ENCODE measurements at places on chromosomes 5 and 9. TPM values are rescaled to one million over a fixed set of nuclear protein-coding genes. Genes with fewer than 3 reads are reported as not detected.

DNA sequence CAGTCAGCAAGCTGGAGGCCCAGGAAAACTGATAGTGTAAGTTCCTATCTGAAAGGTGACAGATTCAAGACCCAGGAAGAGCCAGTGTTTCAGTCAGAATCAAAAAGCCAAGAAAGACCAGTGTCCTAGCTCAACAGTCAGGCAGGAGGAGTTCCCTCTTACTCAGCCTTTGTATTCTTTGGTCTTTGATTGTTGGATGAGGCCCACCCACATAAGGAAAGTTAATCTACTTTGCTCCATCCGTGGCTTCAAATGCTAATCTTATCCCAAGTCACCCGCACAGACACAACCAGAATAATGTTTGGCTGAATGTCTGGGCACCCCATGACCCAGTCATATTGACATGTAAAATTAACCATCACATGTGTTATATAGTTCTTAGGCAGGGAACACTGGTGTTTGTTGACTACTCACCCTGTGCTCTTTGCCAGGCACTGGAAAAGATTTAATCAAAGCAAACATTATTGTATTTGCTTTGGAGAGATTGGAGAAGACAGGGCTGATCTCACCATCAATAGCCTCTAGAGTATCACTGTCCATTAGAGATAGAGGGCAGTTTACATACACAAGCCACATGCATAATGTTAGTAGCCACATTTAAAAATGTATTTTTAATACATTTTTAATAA is 96.3 kb upstream of the KCNN2 start:
- DNase-seq: no peak

GRCh38 chr5:140293091-140293848 is 9.6 kb downstream of the PFDN1 start:
- no peak for DNase-seq

Gene GRXCR2
- not detected for total RNA-seq

Gene TTC23L
- 5.9 TPM for total RNA-seq

Gene AK1
- 61.0 TPM for total RNA-seq

All from sciatic nerve (tissue), 2 donors.